NCI-H1694 (cell line): ENCODE measurements at places on chromosomes 5 and 9.

- DNase-seq: no peak
Measured at GRCh38 chr9:133609311-133610098, at the start of gene FAM163B. Gene FAM163B, minus strand, starts transcription at chr9:133609389. Its CDS starts 29,166 bp downstream, at chr9:133580223.

- no peak for DNase-seq
Measured at GRCh38 chr5:65919773-65920172, 6.6 kb upstream of the ERBIN start.

GRCh38 chr5:135396459-135397055 is 2.5 kb downstream of the MACROH2A1 start:
- DNase-seq: no peak

DNA sequence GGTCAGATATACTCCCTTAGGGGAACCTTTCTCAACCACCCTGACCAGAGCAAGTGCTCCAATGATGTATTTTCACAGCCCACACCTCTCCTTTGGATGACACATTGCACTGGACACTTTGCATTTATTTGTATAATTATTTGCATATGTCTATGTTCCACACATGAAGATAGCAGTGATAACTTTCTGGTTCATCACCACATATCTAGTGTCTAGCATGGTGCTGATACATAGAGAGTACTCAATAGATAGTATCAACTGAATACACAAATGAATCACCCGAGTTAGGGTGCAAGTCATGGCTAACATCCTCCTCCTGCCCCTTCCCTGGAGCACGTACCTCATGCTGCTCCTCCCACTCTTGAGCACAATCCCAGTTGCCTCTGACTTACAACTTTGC is 617.6 kb downstream of the EBF1 start:
- no peak for DNase-seq

DNA sequence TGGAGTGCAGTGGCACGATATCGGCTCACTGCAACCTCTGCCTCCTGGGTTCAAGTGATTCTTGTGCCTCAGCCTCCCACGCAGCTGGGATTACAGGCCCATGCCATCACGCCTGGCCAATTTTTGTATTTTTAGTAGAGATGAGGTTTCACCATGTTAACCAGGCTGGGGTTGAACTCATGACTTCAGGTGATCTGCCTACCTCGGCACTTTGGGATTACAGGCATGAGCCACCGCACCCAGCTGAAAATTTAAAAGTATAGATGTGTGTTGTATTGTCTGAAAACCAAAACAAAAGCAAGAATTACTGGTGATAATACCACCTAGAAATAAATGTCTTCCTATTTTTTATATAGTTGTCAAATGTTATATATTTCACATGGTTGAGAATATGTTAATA is 162.0 kb upstream of the DMRT1 start:
- DNase-seq: no peak

- DNase-seq: no peak
Measured at GRCh38 chr5:52013523-52013922, 630.3 kb downstream of the ISL1 start.

GRCh38 chr5:132853790-132854189 is 12.5 kb downstream of the GDF9 start:
- DNase-seq: no peak

DNA sequence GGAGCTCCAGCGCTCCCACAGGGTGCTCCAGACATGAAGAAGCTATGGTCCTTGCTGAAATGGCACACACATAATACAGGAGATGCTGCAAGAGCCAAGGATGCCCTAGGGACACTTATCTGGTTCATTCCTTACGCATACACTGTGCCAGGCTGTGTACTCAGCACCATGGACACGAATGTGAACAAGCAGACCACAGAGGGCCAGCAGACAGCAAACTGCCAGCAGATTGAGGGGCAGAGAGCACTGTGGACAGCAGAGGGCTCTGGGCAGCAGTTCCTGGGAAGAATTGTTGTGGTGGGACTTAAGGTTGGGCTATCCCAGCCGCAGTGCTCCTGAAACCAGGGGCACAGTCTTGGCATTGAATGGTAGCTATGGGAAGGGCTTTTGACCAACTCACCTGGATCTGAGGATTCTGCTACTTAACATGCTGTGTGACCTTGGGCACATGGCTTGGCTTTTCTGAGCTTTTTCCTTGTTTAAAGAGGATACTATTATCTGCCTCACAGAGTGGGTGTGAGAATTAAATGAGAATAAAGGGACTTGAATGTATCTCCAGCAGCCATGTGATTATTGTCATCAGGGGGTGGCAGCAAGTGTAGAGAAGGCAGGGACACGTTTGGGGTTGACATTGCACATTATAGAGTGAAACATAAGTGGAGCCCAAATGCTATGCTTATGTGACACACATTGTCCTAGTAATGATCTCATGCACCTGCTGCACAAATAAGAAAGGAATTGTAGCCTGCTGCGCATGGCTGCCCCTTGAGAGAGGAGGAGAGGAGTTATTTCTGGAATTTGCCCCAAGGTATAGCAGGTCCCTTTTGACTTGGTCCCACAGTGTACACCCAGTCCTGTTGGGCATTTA is 30.1 kb downstream of the PPARGC1B start:
- DNase-seq: no peak

DNA sequence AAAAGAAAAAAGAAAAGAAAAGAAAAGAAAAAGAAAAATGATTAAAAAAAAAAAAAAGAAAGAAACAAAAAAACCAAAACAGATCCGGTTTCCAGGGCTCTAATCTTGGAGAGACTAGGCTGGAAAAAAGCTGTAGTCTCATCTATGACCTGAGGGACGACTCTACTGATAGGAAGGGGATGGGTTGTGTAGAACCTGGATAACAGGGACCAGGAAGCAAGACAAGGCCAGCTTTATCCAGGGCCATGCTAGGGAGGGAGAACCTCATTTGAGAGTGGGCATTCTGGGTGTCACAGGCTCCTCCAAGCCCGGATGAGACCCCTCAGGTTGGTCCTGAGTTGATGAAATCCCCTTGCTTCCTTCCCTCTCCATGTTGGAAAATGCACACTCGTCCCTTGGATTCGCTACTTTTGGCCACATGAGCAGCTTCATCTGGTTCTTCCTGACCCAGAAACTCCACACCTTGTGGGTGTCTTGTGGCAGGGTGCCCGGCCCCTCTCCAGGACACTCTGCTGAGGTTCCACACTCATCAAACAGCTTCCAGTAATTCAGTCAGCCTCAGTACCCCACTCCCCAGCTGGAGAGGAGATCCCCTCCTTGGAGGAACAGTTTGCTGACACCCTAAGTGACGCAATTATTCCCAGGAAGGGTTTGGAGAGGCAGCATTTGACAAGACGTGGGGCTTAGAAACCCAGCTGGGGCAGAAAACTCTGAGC is 71.1 kb upstream of the LHFPL2 start:
- no peak for DNase-seq

GRCh38 chr5:4630031-4630430 is 510.1 kb upstream of the ADAMTS16 start:
- DNase-seq: no peak

GRCh38 chr5:95808686-95809413 is 13.7 kb downstream of the GLRX start:
- no peak for DNase-seq

DNA sequence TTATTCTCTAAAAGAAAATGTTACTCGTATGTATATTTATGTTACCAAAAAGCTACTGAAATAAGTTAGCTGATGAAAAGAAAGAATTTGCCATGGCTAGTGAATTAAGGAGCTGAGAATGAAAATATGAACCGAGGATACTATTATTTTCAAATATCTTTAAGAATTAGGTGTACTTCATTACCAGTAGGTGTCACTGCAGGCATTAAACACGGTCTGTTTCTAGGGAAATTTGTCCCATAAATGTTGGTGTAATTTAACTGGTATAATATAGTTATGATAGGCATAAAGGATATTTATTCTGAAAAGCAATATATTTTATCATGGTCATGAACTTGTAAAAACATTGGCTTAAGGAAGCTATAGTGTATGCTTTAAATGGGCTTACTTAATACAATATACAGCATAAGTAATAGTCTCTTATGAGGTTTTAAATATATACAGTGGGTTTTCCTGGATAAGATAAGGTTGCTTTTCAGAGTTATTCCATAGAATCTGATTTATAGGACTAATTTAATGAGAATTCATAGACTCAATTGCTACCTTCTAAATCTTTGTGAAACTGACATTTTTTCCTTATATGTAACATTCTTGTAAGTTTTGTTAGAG is 72.4 kb upstream of the MPDZ start:
- DNase-seq: peak; percentile 35

- DNase-seq: no peak
Measured at GRCh38 chr5:65866837-65867521, 59.4 kb upstream of the ERBIN start.

- DNase-seq: no peak
Measured at GRCh38 chr5:102036927-102037326, 259.2 kb downstream of the SLCO4C1 start.

DNA sequence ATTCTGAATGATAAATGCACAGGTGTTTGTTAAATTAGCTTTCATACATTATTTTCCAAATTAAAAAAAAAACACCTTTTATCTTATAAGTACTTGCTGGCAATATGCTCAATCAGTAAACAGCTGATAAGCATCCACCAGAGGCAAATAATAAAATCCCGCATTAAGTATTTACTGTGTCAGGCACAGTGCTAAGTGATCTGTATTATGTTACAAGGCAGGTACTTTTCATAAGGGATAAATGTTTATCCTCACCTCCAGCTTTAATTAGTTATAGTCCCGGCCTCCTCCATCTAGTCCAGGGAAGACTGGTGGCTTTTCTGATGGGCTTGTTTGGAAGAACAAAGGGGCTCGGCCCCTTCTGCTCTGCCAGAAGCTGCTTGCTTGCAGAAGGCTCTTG is 40.1 kb downstream of the PFDN1 start:
- DNase-seq: no peak

GRCh38 chr5:126872561-126873354 is 95.8 kb downstream of the LMNB1 start:
- DNase-seq: no peak

DNA sequence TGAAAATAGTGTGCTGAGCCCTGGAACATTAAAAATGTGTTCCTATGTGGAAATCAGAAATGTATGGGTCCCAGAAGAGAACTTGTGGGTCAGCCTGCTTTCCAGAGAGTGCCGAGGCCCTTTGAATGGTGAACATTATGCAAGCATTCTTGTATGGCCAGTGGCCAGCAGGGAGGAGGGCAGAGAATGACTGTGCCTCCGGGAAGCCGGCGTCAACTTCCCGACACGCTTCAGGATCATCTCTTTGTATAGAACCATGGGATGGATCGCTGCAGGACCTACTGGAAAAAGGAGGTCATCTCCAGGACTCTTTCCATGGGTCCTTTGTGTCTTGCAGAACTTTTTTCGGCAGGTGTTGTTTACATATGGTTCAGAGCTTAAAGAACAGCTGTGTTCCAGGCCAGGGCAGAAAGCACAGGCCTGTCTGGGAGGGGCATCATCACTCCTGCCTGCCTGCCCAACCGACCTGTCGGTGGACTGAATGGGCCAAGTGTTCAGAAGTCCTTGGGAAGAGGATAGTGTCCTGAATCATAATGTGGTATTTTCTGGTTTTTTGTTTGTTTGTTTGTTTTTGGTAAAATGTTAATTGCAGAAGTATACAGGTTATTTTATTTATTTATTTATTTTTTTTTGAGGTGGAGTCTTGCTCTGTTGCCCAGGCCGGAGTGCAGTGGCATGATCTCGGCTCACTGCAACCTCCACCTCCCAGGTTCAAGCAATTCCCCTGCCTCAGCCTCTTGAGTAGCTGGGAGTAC is 9.0 kb downstream of the PRRC2B start:
- no peak for DNase-seq

GRCh38 chr9:93902780-93903655 is 52.1 kb downstream of the BARX1 start:
- no peak for DNase-seq
